ENCODE measurements at places on chromosomes 4 and X.

GRCh38 chr4:122946142-122946541 lies 23.7 kb upstream of the NUDT6 start:
- DNase-seq, result no peak

DNA sequence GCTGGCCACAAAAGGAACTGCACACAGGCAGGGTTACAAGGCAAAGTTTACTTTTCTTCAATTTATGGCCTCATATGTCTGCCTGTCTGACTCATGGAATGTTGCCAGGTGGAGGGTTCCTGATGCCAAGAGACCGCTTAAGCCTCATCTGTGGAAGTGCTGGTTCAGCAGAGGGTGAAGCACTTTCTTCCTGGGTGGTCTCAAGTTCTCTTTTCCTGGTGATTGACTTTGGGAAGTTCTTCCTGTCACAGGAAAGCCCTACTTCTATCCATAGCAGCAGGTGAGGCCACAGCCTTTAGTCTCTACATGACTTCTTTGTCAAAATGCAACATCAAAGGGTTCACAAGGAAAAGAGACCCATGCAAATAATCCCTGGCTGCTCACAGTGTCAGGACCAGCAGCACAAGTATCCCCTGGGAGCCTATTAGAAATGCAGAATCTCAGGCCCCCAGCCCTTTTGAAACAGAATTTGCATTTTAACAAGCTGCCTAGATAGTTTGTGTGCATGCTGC lies 81.4 kb upstream of the IGFBP7 start:
- DNase-seq, result no peak

GRCh38 chr4:98452091-98452490 lies 190.9 kb downstream of the RAP1GDS1 start:
- no peak for DNase-seq

DNA sequence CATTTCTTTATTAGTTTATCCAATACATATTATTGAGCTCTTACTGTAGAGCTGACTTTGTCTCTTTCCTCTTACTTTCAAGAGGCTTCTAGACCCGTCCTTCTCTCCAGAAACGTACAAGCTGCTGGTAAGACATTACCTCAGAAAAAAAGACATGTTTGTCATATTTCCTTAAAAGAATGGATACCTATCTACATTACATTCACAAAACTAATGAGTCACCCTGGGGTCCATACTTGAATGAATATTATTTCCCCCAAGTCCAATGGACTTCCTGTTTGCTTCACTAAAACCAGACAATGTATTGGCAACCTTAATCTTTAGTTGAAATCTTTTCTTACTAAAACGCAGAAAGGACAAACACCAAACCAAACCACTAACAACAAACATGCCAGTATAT lies 176.5 kb upstream of the CLNK start:
- DNase-seq, result no peak

- DNase-seq, result no peak
These were observed 30.6 kb downstream of the FAM241A start for GRCh38 chr4:112175840-112176239.

GRCh38 chr4:150002561-150002960 lies 75.7 kb upstream of the DCLK2 start:
- DNase-seq, result no peak

DNA sequence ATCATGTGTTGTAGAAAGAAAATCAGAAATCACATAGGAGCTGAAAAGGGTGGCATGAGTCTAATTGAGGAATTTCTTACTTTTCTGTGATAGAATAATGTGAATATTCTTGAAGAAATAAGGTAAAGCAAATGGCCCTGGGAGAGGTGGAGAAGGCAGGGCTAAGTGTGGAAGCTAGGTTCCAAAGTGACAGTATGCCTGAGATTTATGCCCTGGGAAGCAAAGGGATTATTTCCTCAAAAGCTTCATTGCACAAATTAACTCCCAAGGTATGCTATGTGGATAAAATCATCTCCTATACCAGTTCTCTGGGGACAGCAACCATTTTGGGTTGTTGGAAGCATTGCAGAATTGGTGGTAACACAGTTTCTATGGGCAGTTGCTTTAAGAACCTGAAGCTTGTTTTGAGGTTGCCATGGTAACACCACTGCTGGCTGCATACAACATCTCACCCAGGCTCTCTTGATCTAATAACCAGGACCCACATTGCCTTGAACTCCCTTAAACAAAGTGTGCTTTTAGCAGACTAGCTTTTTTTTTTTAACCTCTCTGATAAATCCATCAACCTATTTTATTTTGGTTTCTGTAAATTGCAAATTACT lies 21.0 kb downstream of the MAOA start:
- DNase-seq, result no peak

GRCh38 chr4:86338989-86339388 lies 20.9 kb downstream of the MAPK10 start:
- DNase-seq, result no peak

DNA sequence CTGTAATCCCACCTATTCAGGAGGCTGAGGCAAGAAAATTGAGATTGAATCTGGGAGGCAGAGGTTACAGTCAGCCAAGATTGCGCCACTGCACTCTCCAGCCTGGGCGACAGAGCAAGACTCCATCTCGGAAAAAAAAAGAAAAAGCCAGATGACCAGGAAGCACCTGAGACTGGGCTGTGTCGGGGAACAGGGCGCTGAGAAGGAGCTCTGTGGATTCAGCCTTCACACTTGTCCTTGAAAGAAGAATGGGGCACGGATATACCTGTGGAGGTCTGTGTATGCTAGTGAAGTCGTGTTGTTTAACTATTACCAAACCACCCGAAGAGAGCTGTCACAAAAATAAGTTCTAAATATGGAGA lies 39.3 kb upstream of the TADA2B start:
- no peak for DNase-seq

DNA sequence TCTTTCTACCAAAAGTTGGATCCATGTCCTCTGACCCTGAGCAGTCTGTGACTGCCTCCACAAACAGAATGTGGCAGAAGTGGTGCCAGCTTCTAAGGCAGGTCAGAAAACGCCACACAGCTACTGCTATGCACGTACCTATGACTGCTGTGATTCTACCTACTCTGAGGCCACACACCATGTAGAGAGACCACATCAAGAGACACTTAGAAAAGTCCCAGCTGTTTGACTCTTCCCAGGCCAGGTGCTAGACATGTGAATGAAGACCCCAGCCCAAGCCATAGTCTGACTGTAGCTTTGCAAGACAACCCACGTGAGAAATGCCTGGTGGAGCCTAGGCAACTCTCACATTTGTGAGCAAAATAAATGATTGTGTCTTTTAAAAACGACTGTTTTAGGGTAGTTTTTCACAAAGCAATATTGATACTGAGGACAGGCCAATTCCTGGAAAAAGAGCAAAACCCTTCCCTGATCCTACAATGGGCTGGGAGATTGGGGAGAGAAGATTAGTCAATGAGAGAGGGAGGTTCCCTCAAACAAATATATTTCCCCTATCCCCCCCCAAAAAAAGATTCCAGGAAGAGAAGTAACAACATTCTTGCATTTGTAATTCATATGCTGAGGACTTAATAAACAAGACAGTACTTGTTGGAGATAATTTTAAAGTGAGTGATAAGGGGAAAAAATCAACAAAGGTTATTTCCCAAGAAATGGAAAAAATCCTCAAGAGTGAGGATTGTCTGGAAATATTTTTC lies 33.3 kb downstream of the FRYL start:
- no peak for DNase-seq

GRCh38 chr4:94412019-94412657 lies 39.6 kb upstream of the PDLIM5 start:
- no peak for DNase-seq

GRCh38 chrX:134885336-134886001 lies 105.3 kb upstream of the SMIM10 start:
- DNase-seq, result no peak

DNA sequence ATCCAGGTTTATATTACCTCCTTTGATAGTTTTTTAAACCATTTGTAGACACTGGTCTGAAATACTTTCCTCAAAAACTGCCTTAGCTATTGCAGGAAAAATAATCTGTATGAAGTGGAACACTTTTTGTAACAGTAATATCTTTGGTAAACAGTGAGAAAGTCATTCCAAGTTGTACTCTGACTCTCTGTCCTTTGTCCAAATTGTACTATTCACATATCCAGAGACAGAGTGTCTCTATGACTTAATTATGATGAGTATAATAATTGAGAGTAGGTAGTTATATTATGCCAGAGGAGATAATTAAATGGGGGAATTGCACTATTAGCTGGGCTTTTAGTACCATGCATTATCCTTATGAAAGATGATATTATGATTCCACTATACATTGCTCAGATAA lies 112.6 kb upstream of the LCORL start:
- no peak for DNase-seq

DNA sequence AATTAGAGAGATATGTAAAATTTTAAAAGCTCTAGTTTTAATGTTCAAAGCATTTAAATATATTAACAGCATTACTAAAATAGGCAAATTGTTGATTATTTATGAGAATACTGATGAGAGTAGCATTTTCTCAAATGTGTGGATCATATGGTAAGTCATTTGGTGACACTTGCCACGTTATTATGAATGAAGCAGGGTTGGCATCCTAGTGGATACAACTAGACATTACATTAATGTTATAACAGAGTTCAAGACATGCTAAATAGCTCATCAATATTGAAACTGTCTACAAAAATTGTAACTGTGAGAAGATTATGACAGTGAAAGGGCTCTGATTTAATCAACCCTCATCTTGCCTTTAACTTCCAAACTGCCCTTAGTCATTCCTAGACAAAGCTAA lies 171.1 kb downstream of the PDGFC start:
- DNase-seq, result no peak

- DNase-seq, result no peak
These were observed 46.7 kb downstream of the C4orf46 start for GRCh38 chr4:158624889-158625478.

- DNase-seq, result no peak
These were observed 136.7 kb upstream of the MAMLD1 start for GRCh38 chrX:150226223-150226965.

GRCh38 chr4:31085689-31086088 lies 365.5 kb downstream of the PCDH7 start:
- no peak for DNase-seq

- no peak for DNase-seq
These were observed 443.7 kb upstream of the ATOH1 start for GRCh38 chr4:93384887-93385286.

DNA sequence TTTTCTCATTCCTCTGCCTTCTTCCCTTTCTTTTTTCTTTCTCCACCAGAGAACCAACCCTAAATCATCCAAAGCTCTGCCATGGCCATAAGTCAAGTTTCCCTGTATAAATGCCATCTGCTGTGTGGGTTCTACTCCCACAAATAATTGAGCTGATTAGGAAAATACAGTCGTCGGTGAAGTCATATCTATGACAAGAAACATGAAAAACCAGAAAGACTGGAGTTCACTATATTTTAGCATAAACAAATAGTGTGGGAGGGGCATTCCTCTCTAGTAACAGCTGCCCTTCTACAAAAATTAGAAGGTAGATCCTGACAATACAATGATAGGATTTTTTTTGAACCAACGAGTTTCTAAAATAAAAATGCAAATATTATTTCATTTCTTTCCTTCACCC lies 48.8 kb downstream of the SPOCK3 start:
- DNase-seq, result no peak

- DNase-seq, result no peak
These were observed at the start of gene RAI2 for GRCh38 chrX:17860811-17861488. TSS of gene RAI2 (minus strand) at chrX:17861298. CDS start at chrX:17802010, 59,288 bp downstream.

DNA sequence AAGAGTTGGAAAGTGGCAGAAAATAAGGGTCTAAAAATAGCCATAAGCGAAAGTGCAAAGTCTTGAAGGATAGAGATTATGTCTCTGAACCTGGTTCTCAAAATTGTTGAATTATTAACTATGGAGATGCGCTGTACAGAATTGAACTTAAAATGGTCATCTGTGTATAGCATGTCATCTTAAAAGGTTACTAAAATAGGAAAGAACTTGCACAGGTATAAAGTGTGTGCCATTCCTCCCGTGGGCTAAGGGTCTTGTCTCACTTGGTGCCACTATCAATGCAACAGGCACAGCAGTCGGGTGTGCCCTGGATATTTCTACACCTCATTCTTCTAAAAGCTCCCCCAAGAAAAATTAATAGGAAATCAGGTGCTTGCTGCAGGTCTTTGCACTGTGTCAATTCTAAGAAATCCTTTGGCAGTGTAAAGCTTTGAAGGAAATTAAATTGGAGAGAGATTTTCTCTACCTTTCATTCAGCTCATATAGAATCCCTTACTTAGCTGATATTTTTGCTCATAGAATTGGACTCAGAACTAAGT lies 2.4 kb downstream of the SORBS2 start:
- DNase-seq, result no peak

DNA sequence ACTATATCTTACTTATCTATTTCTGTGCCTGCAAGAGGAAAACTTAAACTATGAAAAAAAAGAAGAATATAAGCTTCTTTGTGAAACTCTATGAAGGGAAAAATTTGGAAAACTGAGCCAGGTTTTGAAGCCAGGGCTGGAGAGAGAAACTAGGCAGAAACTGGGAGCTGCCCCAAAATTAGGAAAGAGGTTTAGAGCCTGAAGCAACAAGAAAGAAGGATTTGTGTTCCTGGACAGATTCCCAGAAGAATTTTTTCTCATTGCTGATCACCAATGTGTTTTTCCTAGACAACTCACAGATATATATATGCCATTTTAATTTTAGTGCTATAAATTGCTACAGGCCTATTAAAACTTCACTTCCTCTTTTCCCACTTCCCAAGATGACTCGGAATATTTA lies 245.0 kb upstream of the GEMIN8 start:
- no peak for DNase-seq

DNA sequence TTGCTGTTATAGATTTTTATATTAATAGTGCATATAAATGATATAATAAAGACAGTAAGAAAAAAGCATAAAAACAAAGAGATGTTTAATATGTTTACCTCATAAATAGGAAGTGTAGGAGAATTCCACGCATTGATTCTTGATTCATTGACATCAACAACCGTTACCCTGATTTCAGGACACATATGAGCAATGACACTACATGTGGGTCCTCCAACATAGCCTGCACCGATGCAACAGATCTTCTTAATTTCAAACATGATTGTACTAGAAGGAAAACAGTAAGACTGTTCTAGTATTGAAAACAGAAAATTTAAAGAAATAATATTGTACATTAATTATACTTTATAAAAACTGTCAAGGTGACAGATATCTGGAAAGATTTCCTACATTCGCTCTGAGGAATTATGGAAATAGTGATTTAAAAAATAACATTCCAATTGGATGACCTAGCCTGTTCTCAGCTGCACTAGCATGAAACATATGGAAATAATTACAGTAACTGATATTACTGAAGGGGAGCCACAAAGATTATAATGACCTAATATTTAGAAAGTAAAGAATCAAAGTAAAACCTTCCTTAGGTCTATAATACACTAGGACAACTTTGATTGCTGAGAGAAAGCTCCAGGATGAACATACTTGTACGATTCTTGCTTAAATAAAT lies 5.9 kb downstream of the UGDH start:
- no peak for DNase-seq

GRCh38 chrX:122363112-122363795 lies 820.8 kb upstream of the GRIA3 start:
- DNase-seq, result no peak

DNA sequence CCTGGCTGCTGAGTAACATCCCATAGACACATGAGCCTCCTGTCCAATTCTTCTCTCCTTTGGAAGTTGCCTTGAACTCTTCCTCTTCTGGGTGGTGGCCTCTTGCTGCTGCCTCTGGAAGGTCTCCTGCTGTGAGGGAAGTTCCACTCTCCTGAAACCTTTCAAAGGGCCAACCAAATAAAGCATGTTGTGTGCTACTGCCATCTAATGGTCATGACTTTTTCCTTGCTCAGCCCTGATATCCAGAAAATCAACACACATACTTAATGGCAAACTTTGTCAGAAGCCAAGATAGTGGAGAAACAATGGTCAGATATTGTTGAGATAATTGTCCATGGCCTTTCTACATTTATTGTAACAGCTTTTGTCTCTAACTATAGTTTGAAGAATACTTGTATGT lies 19.1 kb upstream of the ZXDA start:
- no peak for DNase-seq

- no peak for DNase-seq
These were observed 174.0 kb upstream of the ANXA3 start for GRCh38 chr4:78377555-78377954.
